Stimulated activated CD8-positive, alpha-beta memory T cell treated with anti-CD3 and anti-CD28 coated beads, Interleukin-15, amount 100 ng/mL, for 48 hours (primary cell): ENCODE measurements at places on chromosomes 2 and 18.

- no peak for DNase-seq
Observed at GRCh38 chr2:163348857-163349380, 386.9 kb downstream of the FIGN start.

DNA sequence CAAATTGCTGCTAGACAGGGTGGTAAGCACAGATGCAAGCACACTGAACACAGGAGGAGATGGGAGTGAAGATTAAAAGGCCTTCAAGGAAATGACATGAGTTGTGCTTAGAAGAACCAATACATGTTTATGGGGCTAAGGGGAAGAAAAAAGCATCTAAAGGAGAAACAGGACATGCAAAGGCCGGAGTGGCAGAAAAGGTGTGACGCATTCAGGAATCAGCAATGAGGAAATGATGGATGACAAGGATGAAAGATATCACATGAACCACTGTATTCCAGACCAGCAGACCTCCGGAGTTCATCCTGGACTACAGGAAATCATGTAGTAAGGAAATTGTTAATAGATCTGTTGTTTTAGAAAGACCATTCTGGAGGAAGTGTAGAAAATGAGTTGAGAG lies 42.8 kb downstream of the PPP4R1 start:
- no peak for DNase-seq

- DNase-seq: no peak
Observed at GRCh38 chr2:110979471-110980338, 141.0 kb upstream of the BCL2L11 start.

DNA sequence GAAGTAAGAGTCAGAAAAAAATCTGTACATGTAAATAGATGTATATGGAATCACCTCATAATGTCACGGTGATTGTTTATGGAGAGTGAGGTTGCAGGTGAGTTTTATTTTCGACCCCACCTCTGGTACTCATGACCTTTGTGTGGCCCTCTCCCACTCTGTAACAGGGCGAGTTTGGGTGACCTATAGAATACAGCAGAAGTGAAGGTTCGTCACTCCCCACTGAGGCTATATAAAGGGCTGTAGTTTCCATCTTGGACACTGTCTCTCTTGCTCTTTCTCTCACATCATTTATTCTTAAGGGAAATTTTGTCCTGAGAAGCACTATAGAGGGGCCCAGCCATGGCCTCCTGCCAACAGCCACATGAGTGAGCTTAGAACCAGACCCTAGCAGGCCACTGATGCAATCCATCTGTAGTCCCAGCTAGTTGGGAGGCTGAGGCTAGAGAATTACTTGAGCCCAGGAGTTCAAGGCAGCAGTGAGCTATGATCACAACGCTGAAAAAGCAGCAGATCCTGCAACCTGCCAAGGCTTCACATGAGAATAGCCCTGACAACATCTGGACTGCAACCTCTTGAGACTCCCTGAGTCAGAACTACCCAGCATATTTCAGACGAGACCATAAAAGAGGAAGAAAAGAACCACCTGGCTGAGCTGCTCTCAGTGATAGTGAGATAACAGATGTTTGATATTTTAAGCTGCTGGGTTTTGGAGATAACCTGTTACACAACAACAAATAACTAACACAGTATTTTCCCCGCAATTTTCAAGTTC lies 74.3 kb upstream of the SLC1A4 start:
- DNase-seq: no peak

GRCh38 chr18:51463483-51464136 lies 266.1 kb upstream of the MEX3C start:
- DNase-seq: no peak

GRCh38 chr2:186903216-186903615 lies 54.2 kb upstream of the ZSWIM2 start:
- DNase-seq: no peak

GRCh38 chr2:203444738-203445137 lies 90.4 kb downstream of the RAPH1 start:
- no peak for DNase-seq

GRCh38 chr2:205903549-205904129 lies 182.3 kb downstream of the INO80D start:
- no peak for DNase-seq

- DNase-seq: no peak
Observed at GRCh38 chr2:96092573-96092877, 23.8 kb downstream of the ADRA2B start.

- no peak for DNase-seq
Observed at GRCh38 chr2:129740504-129740903, 239.0 kb upstream of the RAB6C start.

DNA sequence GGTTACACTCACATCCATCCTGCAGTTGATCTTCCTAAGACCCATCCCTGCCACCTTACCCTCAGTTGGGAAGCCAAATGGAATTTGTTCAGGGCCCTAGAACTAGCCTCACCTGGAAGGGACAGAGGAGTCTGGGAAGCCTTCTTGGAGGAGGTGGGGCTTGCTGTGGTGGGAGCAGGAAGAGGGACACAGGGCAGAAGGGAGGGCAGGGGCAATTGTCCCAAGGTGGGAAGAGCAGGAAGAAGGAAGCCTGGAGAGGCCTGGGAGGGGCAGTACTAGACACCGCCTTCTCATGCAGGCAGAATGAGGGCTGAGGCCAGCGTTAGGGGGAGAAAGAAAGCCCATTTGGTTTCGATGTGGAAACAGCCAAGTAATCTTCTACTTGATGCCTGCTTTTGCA lies 34.1 kb upstream of the ASPRV1 start:
- no peak for DNase-seq

GRCh38 chr2:160126315-160126714 lies 63.9 kb upstream of the PLA2R1 start:
- no peak for DNase-seq

- no peak for DNase-seq
Observed at GRCh38 chr2:143877056-143877455, 642.9 kb downstream of the ZEB2 start.

- no peak for DNase-seq
Observed at GRCh38 chr2:236622660-236623059, 53.0 kb downstream of the ACKR3 start.

- no peak for DNase-seq
Observed at GRCh38 chr2:157677941-157678340, 49.3 kb upstream of the ACVR1C start.

DNA sequence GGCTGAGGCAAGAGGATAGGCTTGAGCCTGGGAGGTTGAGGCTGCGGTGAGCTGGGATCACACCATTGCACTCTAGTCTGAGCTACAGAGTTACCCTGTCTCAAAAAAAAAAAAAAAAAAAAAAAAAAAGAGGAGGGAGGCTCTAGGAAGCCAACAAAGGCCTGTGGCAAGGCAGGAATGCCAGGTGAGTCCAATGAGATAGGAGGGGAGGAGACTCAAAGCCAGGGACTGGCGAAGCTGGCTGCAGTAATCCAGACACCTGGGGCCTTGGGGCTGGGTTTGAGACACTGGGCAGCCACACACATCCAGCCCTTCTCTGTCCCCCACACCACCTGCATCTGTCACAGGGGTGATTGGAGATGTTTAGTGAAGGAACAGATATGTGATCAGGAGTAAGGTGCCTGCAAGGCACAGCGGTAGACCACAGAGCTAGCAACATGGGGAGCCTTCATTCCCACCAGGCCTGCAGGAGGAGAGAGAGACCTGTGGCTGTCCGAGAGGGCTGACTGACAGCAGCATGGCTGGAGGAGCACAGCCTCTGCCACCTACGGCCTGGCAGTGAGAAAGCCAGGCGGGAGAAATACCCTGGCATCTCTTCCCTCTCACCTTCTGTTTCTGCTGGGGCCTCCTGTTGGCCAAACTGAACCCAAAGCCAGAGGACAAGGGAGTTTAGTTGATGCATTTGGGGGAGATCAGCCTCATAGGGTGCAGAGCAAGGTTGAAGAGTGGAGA lies 9.5 kb downstream of the CHPF start:
- DNase-seq: no peak

DNA sequence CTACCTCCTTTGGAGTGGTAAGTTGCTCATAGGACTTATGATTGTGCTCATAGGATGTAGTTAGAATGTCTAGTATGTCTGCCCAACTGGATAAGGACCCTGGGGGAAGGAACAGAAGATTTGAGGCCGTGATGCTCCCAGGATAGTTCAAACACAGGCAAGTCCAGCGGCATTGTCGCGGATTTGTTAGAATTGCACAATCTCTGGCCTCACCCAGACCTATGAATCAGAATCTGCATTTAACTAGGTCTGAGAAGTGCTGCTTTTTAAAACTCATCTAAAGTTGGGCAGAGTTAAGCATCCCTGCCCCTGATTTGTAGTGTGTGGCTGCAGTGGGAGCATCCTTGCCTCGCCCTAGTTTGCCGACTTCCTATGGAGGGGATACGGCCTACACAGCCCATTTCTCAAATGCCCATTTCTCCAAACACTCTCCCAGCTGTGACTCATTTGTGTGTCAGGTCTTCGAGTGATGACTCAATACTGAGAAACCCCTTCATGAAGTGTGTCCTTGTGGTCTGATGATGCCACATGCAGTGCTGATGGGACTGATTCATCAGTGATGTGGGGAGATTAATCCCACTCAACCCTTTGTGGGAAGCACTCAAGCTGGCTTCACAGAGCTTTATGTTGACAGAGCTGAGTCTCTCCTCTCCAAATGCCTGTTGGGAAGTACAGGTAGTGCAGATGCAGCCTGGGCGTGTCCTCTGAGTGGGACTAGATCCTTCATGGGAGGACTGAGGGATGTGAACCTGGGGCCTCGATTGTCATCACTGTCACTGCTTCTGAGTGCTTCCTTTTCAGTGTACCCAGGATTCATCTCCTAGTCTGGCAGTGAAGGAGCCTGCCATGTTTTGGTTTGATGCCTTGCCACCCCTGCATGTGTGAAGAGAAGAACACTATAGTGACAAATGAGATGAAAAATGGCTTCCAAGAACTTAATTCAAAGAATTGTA lies 18.7 kb downstream of the SMIM21 start:
- DNase-seq: peak; percentile 18

GRCh38 chr2:59684771-59685166 lies 868.7 kb downstream of the BCL11A start:
- no peak for DNase-seq

DNA sequence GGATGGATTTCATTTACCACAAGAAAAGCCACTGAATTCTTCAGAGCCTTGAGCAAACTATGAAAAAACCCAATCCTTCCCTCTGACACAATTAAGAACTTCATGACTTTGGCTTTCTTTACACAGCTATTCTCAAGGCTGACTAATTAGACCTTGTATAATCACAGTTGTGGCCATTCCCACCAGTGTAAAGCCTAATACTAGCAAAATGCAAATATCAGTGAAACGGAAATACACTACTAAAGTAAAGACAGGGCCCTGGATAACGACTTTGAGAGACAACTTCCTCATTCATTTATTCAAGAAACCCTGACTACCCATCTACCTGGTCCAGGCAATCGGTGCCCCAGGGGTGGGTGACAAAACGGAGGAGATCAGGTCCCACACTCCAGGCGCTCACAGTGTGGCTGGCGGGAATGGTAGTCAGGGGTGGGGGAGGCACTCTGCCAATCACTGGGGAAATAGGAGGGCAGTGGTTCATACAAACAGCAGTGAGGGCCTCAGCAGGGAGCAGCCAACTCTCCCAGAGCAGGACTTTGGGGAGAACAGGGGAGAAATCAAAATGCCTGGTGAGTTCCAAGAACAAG lies 28.1 kb downstream of the TMEM163 start:
- no peak for DNase-seq

DNA sequence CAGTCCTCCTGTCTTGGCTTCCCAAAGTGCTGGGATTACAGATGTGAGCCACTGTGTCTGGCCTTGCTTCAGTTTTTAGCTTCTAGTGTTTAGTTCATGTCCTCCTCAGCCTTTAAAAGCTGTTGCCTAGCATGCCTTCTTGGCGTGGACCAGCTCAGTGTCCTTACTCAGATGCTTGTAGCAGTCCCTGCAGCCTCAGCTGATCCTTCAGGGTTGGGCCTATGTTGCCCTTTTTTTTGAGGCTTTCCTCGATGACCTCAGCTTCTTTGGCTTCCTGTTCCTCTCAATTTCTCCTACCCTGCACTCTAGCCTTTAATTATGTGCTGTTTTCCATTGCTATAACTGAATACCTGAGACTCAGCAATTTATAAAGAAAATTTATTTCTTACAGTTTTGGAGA lies 57.7 kb downstream of the TANC1 start:
- no peak for DNase-seq

- no peak for DNase-seq
Observed at GRCh38 chr18:8744038-8744437, 38.7 kb downstream of the MTCL1 start.

- peak; percentile 54 for DNase-seq
Observed at GRCh38 chr2:98761267-98761781, 30.4 kb upstream of the MGAT4A start.

DNA sequence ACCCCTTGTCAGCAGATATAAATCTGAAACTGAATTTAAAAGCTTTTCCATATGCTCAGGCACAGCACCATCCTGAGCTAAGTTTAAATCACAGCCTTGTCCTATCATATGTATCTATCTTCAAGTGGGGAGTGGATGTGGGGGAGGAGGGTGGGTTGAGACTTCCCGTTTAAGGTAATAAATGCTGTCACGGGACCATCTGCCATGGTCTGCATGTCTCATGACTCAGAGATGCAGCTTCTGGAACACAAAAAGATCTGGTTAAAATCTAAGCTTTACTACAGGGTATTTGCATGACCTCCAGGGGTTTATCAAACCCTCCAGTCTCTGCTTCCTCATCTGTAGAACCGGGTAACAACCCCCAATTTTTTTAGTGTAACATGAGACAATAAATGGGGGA lies 377.7 kb upstream of the ST6GAL2 start:
- DNase-seq: no peak

GRCh38 chr2:47344890-47345589 lies 57.9 kb upstream of the MSH2 start:
- DNase-seq: no peak

GRCh38 chr2:231483398-231484329 lies 19.4 kb upstream of the NCL start:
- peak; percentile 19 for DNase-seq

GRCh38 chr2:120509213-120509815 lies 163.4 kb downstream of the INHBB start:
- DNase-seq: no peak

- DNase-seq: no peak
Observed at GRCh38 chr2:224442071-224442967, 40.4 kb upstream of the FAM124B start.

- DNase-seq: no peak
Observed at GRCh38 chr2:99922664-99923063, 219.7 kb downstream of the AFF3 start.

GRCh38 chr2:145655165-145655765 lies 1135.3 kb upstream of the ZEB2 start:
- DNase-seq: no peak
